ENCODE measurements at places on chromosomes 12 and 14.
A peak's percentile ranks its signal among the peaks of the same experiment; 100 is the strongest.

DNA sequence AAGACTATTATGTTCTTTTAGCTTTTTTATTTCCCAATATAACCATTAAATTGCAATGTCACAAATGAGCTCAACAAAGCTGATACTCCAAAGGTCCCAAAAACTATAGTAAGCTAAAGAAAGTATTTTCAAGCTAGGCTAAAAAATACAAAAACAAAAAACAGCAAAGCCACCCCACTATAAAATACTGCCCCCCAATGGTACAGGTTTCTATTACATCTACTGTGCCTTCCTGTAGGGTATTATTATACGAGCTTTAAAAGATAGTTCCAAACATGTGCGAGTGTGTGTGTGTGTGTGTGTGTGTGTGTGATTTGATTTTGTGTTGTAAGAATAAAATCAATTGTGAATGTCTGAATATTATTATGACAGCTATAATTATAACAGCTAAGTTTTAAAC, 1.1 kb downstream of the IFNG start:
- DNase-seq: no peak

DNA sequence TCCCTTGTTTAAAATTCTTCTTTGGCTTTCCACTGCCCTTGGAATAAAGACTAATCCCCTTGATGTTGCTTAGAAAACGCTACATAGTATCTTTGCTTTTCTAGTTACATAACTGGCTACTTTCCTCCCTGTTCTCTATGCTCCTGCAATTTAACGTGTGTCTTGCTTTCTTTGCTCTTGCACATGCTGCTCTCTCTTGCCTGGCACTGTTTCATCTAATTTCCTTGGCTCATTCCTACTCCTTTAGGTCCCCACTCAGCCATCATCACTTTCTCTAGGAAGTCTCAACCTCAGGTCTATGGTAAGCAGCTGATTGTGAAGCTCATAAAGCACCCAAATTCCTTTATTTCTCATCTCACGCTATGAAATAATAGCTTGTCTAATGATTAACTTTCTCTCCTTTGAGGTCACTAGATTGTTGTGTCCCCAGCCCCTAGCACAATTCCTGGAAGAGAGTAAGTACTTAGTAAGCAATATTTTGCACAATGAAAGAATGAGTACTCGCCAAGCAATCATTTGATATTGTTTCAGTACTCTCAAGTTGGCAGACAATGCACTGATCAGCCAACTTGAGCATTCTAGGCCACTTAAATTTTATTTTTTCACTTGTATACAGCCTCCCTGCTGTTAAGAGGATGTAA, 3.3 kb downstream of the ALDH6A1 start:
- DNase-seq: no peak

- DNase-seq: no peak
Measured at GRCh38 chr12:80707126-80707829, at the start of gene MYF6. Gene MYF6 (plus strand): TSS chr12:80707634. CDS start chr12:80707720, 86 bp downstream.

DNA sequence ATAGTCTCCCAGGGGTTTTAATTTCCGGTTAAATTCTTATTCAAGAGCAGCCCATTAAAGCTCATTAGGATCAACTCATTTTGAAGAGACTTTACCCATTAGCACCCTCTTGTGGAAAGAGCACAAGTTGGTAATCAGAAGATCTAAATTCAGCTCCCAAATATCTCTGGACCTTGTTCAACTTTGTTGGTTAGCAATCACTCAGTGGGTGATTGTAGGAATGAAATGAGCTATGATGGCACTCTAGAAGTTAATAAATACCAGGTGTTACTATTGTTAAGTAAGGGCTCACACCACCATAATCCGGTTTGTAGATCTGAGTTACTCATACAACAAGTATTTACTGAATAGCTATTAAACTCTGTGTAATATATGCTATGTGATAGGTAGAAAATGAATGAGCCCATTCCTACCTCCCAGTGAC, 42.9 kb downstream of the TRIP11 start:
- peak; percentile 32 for DNase-seq

GRCh38 chr12:105459760-105460330, 129.4 kb downstream of the C12orf75 start:
- no peak for DNase-seq

GRCh38 chr12:71282925-71283324, 125.1 kb upstream of the TSPAN8 start:
- no peak for DNase-seq

DNA sequence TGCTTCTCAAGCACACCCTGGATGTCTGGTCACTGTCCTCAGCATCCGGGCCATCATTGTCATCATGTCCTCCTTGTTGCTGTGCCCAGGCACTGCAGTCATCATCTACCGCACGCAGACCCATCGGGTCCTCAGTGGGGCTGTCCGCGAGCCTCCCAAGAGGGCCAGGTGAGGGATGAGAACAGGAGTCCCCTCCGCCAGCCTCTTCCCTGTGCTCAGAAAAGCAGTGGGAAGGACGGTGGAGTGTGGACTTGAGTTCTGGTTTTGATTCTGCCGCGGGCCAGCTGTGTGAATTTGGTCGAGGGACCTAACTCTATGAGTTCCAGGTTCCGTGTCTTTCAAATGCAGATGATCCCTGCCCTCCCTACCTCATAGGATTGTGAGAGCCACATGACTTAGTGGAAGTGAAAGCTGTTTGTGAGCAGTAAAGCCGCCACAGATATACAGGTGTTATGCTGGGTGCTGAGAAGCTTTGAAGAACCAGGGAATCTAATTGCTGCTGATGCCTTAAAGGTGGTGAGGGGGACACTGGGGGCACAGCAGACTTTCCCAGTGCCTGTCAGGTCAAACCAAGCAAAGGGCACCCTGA, 122.9 kb upstream of the RAP1B start:
- no peak for DNase-seq

- DNase-seq: no peak
Measured at GRCh38 chr12:104303538-104304151, at the start of gene EID3. Gene EID3 (plus strand): TSS chr12:104303739. CDS start chr12:104303935, 196 bp downstream.

- no peak for DNase-seq
Measured at GRCh38 chr12:19223695-19224094, 94.2 kb downstream of the PLEKHA5 start.

GRCh38 chr14:79786522-79786921, 424.8 kb downstream of the DIO2 start:
- no peak for DNase-seq

DNA sequence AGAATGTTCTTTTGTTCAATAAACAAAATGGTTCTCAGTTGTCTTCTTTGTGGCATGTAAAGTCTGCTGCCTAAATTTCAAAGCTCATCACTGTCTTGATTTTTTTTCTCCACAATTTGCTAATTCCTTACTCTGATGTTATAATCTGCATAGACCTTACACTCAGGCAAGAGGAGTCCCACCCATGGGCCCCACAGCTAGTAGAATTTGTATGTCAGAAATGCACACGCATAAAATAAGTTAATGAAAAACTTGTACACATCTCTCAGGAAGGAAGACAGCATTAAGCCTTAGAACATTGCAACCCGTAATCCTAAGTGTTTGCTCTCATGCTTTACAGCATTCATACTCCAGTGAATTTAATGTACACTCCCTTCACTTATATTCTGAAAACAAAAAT, 280.8 kb downstream of the ATXN7L3B start:
- DNase-seq: no peak

DNA sequence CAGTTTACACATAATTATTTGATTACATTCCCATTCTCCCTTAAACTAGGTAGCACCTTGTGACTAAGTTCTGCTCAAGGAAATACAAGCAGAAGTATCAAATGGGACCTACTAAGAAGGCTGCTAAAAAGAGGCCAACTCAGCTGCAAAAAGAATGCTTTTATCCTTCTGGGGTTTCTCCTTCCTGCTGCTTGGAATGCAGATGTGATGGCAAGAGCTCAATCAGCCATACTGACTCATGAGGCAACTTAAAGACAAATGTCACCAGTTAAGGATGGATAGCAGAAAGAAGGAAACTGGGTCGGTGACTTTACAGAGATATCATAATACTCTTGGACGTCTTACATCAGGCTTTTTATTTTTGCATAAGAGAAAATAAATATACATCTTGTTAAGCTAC, 38.0 kb upstream of the RAP1B start:
- no peak for DNase-seq

- DNase-seq: no peak
Measured at GRCh38 chr12:4275016-4275869, 1.7 kb downstream of the CCND2 start.

DNA sequence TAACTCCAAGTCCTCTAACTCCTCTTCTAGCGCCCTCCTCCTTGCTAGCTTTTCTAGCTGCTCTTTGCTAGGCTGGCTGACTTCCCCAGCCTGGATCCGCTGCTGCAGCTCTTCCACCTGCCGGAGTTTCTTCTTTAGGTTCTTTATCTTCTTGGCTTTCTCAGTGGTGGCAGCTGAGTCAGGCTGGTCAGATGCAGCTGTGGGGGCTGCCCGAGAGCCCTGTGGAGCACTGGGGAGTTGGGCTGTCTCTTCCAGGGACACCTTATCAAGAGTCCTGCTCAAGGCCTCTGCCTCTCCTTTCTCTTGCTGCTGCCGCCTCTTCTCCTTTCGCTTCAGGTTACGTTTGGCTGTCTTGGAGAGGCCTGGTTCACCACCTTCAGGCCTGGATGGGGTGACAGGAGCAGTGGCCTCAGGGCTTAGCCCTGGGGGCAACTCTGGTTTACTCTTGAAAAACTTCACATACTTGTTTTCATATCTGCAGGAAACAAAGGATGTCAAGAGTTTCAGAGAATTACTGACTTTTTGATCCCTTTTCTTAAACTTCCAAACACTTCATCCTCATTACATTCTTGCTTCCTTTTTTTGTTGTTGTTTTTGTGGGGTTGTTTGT, 25.7 kb downstream of the PYM1 start:
- no peak for DNase-seq

GRCh38 chr12:74152370-74152769, 385.3 kb upstream of the ATXN7L3B start:
- DNase-seq: no peak
